ENCODE measurements at places on chromosomes 4 and X.

GRCh38 chr4:64857815-64858214 lies 448.6 kb upstream of the TECRL start:
- no peak for DNase-seq

DNA sequence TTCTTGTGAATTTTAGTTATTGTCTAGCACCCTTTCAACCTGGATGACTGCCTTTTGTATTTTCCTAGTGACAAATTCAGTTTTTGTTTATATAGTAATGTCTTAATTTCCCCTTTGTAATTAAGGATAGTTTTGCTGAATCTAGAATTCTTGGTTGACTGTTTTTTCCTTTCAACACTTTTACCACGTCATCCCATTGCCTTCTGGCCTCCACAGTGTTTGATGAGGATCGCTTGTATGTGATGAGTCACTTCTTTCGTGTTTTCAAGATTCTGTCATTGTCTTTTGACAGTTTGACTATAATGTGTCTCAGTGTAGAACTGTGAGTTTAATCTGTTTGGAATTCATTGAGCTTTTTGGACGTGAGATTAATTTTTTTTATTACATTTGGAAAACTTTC lies 30.1 kb downstream of the KDM6A start:
- no peak for DNase-seq

DNA sequence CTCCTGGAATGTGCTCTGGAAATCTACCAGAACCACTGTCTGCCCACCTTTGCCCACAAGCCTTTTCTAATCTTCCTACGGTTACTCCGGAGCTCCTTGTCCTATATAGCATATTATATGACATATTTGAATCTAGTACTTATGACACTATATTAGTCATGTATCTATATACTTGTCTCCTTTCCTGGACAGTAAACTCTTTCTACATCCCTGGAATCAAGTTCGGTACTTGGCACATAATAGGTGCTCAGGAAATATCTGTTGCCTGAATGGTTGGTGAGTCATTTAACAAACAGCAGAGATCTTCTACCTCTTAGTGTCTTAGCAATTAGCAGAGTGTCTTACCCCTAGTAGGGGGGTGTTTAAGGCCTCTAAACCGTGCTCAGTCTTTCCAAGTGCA lies 123.6 kb downstream of the RELL1 start:
- no peak for DNase-seq

DNA sequence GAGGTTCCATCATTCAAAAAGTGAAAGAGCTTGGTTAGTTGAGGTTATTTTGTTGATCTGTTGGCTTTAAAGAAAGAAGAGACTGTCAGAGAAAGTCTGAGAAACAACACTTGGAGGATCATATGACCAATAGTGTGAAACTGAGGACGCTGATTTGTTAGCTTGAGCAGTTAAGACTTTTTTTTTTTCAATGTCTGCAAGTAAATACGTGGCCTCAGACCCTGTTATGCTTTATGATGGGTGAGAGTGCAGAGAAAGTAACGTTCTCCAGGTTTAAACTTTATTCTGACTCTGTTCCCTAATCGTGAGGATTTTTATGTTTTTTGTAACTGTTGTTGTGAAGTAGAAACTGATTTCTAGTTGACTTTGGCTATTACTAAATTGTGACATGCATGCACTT lies 45.9 kb downstream of the GAB1 start:
- DNase-seq, result no peak

GRCh38 chr4:63348735-63349673 lies 1060.2 kb downstream of the TECRL start:
- DNase-seq, result no peak

- DNase-seq, result no peak
These were observed 321.9 kb downstream of the HS3ST1 start for GRCh38 chr4:11106759-11107158.

GRCh38 chr4:17811078-17811603 lies 362 bp downstream of the NCAPG start:
- DNase-seq, result peak; percentile 49

DNA sequence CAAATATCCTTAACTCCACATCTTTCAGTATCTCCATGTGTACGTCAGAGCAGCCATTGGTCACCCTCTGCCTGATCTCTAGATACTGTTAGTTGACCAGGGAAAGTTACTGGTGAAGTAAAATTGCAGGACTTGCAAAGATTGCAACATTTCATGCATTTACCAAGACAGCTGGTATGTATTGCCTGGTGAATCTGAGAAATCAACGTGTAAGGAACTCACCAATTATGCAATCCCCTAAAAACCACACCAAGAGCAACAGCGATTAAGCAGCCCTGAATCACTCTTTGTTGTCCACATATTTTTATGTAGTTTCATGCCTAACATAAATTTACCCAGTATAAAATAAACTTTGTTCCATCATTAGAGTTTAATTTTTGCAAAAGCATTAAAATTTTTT lies 271.2 kb downstream of the NLGN4X start:
- DNase-seq, result no peak

GRCh38 chrX:10698318-10698640 lies 77.9 kb upstream of the MID1 start:
- DNase-seq, result no peak

DNA sequence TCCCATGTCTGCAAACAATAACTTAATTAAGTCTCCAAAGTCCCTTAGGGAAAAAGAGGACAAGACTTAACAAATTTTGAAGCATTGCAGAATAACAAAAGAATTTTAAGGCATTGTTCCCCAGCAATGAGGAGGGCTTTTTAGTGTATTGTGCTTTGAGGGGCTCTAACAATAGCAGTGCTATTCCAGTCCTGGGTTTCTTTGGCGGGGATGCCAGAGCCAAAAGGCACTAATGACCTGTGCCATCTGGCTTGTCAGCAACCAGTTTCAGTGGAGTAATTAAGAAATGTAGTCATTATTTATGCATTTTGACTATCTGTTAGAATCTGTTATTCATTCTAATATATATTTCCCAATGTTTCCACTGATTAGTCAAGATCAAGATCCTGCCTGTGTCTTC lies 575.4 kb downstream of the SPRY1 start:
- no peak for DNase-seq

DNA sequence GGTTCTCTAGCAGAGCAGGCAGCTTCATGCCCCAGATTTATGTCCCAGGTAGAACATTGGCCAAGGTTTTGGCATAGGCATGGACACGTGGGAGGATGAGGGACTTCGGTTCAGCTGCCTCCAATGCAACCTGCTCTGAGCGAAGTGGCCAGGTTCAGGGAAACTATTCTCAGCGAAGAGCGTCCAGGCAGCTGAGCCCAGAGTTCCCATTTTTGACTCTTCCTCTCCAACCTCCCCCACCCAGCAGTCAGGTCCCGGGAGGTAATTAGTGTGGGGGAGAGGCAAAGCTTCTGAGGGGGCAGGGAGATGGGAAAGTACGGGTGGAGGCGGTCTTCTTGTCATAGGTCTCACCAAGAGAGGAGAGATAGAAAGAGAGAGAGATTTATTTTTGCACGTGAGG lies 1.0 kb downstream of the GABRA4 start:
- no peak for DNase-seq

- DNase-seq, result no peak
These were observed 3.5 kb upstream of the BMP2K start for GRCh38 chr4:78772526-78773091.

DNA sequence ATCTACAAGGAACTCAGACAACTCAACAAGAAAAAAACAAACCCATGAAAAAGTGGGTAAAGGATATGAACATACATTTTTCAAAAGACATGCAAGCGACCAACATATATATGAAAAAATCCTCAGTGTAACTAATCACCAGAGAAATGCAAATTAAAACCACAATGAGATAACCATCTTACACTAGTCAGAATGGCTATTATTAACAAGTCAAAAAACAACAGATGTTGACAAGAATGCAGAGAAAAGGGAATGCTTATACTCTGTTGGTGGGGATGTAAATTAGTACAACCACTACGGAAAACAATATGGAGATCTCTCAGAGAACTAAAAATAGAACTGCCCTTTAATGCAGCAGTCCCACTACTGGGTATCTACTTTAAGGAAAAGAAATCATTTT lies 12.1 kb downstream of the NIPAL1 start:
- DNase-seq, result no peak

DNA sequence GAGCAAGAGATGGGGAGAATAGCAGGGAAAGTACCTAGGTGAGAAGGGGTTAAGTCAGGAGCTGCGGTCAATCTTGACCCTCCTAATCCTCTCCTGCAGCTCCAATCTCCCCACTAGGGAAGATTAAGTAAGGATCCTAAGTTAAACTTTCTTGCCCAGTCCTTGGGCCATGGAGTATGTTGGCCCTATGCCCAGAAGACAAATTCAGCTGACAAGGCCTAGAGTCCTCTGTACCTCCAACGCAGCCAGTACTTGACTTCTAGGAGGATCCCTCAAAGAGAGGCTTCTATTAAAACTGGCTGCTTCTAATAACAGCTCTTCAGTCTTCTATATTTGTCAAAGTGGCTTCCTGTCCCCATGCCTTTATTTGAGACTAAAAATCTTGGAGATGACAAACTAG lies 1.4 kb downstream of the CLDN2 start:
- no peak for DNase-seq

DNA sequence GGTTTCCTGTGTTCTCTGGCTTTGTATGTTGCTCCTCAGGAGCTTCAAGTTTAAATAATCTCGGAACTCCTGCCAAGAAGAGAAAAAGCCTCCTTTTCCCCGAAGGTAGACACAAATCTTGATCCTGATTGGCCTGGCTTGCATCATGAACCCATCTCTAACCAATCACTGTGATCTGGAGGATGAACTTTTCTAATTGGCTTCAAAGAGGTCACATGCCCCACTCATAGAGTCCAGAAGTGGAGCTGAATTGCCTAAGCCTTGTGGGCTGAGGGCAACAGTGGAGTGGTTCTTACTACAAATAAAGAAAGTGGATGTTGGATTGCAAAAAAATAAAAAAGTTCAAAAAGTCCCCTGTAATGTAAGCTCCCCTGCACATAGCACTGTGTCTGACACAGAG lies 245.9 kb downstream of the MID1IP1 start:
- DNase-seq, result no peak

- no peak for DNase-seq
These were observed 145.5 kb downstream of the AREG start for GRCh38 chr4:74590476-74590875.

- no peak for DNase-seq
These were observed 8.8 kb downstream of the ADAM29 start for GRCh38 chr4:174926958-174927357.

DNA sequence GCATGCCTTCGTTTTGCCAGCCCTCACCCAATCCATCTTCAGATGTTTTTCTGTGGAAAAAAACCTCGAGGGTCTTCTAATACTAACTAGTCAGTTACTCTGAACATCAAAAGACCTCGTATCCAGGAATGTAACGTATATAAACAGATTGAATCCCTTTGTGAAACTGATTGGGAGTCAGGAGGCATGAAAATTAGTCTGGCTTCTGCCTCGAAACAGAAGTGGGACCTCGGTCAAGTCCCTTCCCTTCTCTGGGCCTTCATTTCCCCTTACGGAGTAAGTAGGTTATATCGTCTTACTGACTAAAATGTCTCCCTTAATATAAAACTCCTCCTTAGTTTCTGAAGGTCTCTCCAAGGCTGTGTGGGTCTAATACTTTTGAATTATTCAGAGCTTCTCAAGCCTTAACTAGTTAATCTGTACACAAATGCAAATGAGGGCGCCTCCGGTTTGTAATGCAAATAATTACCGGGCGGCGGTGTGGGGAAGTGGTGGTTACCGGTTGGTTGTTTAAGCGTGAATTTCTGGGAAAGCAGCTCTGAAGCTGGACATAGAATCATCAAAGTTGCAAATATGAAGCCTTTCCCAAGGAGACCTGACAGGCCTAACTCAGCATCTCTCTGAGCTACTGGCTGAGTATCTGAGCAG lies 11.4 kb upstream of the NKRF start:
- no peak for DNase-seq

DNA sequence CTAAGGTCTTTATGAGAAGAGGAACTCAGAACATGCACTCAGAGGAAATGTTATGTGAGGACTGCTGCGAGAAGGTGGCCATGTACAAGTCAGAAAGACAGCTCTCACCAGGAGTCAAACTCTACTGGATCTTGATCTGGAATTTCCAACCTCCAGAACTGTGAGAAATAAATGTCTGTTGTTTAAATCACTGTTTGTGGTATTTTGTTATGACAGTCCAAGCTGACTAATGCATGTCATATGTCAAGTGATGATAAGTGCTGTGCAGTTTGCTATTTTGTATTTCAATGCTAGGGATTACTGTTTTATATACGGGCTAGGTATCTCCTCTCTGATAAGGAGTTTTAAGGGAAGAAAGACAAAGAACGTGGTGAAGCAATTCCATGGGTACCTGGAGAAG lies 162.3 kb downstream of the CPEB2 start:
- no peak for DNase-seq

DNA sequence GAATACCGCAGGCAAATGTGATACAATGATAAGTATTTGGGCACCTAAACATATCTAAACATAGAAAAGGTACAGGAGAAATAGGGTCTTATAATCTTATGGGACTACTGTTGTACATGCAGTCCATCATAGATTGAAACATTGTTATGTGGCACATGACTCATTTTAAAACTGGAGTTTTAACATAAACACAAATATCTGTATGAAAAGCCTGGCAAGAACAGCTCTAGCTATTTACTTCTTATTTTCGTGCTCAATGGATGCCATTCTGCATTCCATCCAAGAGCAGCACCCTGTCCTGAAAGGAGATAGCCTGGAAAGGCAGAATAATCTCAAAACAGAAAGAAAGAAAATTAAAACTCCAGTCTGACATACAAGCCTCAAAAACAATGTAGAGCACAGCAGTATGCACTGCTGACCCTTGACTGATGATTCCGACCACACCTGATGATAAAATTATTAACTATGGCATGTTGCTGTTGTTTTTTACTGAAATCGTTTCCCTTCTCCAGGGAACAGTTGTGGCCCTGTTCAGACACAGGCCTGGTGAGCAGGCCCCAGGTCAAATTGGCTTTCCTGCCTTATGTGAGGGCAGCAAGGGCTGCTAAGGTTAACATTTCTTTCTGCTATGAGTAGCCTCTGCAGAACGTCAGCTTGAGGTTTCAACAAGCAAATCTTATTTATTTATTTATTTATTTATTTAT lies 152.7 kb downstream of the APBB2 start:
- DNase-seq, result no peak

GRCh38 chr4:7295197-7295910 lies 103.0 kb downstream of the SORCS2 start:
- no peak for DNase-seq

GRCh38 chr4:101014417-101014816 lies 332.9 kb downstream of the PPP3CA start:
- DNase-seq, result no peak

- no peak for DNase-seq
These were observed 3.5 kb downstream of the SH3KBP1 start for GRCh38 chrX:19883878-19884277.

GRCh38 chrX:458631-459061 lies 71.9 kb upstream of the PPP2R3B start:
- no peak for DNase-seq
